ENCODE measurements at places on chromosomes 3 and 15.

GRCh38 chr15:49645941-49646340 is 25.1 kb downstream of the DTWD1 start:
- no peak for DNase-seq

GRCh38 chr15:58467722-58468423 is 36.1 kb downstream of the LIPC start:
- no peak for DNase-seq

DNA sequence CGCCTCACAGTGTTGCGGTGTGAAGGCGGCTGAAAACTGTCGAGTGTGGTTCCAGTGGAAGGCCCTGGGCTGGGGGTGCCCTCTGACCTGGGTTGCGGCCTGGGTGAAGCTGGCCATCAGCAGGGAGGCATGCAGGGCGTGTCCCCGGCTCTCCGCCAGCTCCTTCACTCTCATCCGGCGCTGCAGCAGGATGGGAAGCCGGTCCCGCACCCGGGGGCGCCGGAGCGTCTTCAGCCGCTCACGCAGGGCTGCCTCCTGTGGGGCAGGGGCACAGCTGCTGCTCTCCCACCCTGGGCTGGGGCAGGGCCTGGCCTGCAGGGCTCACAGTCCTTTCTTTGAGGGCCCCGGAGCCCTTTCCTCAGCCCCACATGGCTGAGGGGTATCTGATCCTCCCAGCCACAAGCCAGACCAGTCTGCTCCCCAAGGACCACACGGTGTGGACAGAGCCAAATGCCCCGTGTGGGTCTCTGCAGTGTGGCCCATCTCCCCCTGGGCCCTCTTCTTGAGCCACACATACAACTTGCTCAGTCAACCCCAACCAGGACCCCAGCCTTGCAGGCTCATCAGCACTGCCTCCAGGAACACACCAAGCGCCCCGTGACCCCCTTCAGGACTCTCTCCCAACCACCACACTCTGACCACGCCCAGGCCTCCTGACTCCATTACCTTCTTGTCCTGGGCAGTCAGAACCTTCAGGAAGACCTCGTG is 26.8 kb downstream of the SPTBN5 start:
- no peak for DNase-seq

DNA sequence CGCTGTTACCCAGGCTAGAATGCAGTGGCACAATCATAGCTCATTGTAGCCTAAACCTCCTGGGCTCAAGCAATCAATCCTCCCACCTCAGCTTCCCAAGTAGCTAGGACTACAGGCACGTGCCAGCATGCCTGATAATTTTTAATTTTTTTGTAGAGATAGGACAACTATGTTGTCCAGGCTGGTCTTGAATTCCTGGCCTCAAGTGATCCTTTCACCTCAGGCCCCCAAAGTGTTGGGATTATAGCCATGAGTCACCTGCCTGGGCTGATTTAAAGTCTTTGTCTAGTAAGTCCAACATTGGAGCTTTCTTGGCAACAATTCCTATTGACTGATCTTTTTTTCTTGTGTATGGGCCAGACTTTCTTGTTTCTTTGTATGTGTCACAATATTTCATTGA is 28.1 kb downstream of the SPINK8 start:
- DNase-seq: no peak

- no peak for DNase-seq
Measured at GRCh38 chr15:43867096-43867495, 40.3 kb downstream of the WDR76 start.

DNA sequence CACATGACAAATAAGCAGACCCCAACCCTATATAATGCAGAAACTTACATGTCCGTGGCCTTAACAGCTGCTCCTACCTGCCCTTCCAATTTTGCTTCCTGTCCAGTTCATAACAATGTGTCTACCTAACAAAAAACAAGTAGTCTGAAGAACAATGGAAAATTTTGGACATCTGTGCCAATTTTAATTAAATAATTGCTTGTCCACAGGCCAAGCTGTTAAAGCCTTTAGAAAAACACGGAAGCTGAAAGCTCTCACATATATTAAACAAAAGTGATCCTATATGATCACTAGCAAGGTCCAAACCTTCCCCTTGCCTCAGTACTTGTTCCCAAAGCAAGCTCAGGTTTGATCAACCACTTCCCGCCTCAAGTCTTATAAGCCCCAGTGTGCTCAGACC is 37.1 kb downstream of the MAGI1 start:
- no peak for DNase-seq

DNA sequence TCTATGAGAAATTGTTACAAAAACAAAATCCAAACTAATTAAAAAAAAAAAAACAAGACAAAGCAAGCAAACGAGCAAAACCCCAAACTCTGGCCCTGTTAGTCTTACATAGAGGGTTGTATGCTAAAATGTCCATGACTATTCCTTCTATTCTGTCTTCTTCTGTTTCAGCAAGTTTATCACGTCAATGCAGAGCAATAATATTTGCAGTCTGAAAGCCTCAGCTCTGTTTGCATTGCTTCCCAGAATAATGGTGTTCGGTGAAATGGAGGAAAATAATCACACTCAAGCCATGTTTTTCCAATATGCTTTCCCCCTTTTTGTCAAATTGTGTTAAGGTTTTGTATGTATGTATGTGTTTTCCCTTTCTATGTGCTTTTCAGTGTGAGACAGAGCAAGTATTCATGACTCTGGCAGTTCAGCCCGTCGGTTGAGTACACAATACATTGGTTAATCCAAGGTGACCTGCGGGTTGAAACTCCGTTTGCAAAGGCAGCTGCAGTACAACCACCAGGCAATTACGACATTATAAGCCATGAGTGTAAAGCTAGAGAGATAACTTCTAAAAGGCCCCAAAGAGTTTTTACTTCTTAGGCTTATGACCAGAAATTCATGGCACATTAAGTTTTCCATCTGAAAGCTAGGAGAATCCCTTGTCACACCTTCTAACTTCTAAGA is 34.9 kb upstream of the MAGI1 start:
- no peak for DNase-seq

DNA sequence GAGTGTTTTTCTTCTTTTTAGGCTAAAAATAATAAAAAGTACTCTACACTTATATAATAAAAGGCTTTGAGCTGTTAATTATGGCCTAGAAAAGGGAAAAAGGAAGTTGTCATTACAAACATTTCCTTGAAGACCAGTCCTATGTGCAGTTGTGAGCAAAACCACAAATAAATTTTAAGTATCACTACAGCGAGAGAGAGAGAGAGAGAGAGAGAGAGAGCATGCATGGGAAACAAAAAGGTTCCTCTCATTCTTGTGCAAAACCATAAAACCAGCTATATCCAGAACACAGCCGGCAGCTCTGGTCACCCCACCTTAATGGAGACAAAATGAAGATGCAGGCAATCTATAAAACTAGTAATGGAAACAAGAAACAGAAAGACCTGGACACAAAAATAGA is 33.6 kb downstream of the HEG1 start:
- no peak for DNase-seq

GRCh38 chr3:110687138-110687537 is 384.5 kb upstream of the NECTIN3 start:
- DNase-seq: no peak

DNA sequence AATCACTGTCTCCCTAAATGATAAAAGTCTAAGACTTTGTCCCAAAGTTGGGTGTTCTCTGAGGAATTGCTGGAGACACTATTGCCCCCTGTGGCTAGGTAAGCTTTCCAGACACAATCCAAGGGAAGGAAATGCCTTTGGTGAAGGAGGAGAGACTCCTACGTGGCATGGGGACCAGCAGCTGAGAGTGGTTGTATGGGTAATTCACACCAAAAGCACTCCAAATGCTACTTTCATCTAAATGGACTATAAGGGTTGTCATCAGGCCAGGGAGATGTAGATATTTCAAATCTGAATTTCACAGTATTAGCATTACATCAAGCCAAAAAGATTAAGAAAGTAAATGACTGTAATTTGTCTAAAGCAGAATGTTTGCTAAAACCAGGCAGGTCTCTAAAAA is 400.8 kb upstream of the THBS1 start:
- DNase-seq: no peak
